ENCODE measurements at places on chromosomes 2 and 18.

GRCh38 chr18:48843596-48843995 lies 107.2 kb downstream of the SMAD7 start:
- DNase-seq: no peak

DNA sequence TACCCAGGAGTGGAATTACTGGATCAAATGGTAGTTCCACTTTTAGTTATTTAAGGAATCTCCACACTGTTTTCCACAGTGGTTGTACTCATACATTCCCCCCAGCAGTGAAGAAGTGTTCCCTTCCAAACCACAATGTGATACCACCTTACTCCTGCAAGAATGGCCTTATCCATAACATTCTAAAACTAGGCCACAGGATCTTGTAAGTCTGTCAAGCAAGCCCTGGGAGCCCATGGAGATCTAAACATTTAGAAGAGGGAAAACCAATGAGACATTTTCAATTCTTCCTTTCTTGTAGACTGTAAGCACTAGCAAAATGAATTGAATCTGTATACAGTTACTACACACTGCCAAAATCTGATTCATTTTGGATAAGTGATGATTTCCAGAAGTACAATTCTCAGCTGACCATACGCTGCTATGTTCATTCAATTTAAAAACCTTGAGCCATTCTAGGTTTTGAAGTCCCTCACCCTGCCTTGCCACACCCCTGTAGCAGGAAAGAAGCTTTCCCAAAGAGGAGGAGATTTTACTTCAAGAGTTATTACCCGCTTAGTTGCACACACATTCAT lies 149.1 kb downstream of the SLC8A1 start:
- DNase-seq: no peak

DNA sequence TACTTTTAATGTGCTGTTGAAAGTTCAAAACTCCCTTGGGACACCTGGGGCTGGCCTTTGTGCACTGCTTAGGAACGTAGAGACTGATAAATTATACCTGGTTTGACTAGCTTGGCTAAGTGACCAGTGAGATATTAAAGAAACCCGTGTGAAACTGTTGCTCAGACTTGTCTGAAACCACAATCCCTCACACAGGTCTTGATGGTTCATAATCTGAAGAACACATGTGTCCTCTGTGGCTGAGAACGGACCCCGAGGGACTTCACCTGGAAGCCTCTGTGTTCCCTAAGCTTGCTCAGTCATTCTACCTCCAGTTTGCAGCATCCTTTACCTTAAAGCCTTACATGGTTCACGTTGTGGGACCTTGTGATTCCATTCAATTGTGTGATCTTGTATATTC lies 218.8 kb downstream of the CBLN2 start:
- DNase-seq: no peak

- no peak for DNase-seq
Measured at GRCh38 chr2:95301876-95302641, 4.9 kb downstream of the KCNIP3 start.

DNA sequence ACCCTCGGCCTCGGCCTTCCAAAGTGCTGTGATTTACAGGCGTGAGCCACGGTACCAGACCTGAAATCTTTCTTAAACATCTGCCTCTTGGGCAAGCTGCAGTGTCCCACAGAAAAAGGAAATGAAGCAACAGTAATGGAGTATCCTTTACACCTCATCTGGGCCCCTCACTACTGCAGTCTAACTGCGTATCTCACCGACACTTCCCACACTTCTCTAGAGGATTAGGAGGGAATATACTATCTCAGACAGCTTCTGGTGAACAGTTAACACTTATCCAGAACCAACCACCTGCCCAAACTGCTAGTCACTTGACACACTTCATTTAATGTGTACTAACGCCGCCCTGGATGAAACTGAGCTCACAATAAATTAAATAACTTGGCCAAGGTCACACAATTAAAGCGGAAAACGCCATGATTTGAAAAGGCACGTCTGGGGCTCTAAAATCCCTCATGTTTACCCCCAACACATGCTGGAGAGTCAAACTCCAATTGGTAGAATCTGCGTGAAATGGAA lies 993 bp downstream of the COX7A2L start:
- DNase-seq: no peak

DNA sequence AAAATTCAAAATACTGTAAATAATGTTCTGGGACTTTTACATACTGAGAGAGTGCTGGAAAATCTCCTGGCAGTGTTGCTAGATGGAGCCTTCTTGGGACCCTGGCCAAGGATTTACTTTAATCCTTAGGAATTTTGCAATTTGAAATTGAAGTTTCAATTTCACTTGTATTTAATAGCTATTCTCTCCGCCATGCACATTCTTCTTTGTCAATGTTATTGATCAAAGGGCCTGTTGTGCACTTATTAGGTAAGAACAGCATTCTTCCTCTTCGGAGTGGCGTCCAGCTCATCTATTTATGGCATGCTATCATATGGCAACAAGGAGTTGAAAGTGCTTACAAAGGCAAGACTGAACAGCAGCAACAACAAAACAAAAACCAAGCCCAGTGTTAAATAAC lies 40.1 kb upstream of the SOS1 start:
- DNase-seq: no peak

DNA sequence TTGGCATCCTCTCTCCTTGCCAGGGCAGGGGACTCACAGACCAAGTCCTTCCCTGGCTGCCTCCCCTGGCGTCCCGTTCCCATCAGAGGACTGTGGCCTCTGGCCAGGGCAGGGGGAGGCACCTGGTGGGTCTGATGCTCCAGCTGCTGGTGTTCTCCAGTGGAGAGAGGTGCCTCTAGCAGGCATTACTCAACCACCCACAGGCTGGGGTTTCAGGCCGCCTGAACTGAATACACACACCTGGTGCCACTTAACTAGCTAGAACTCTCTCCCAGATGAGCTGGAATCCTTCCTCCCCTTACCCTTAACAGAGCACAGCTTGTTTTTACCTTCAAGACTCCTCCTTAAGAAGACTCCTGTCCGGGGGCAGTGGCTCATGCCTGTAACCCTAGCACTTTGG lies 37.7 kb upstream of the CNGA3 start:
- no peak for DNase-seq

DNA sequence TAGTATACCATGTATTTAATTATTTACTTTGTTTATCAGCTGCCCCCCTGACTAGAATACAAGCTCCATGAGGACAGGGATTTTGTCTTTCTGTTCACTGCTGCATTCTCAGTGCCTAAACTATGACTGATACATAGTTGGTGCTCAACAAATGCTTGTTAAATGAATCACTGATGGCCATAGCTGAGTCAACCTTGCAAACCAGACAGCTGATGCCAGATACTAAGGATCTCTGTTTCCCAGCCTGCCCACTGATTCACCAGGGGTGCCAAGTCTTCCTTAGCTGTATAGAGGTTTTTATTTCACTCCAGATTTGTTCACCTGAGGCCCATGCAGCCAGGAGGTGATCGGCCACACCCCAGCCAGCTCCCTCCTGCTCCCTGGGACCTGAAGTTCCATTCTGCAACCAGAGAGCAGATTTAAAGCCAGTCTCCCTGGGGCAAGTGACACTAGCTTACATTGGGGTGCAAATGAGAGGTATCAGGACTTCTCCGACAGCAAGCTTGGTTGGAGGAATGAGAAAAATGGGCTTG lies 92.2 kb downstream of the C1QL2 start:
- no peak for DNase-seq

- no peak for DNase-seq
Measured at GRCh38 chr18:49548229-49548636, 13.6 kb upstream of the LIPG start.

DNA sequence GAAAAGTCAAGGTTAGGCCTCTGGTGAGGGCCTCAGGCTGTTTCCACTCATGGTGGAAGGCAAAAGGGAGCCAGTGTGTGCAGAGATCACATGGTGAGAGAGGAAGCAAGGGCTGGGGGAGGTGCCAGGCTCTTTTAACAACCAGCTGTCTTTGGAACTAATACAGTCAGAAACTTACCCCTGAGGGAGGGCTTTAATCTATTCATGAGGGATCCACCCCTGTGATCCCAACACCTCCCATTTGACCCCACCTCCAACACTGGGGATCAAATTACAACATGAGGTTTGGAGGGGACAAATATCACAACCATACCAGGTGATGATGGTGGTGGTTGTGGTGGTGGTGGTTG lies 10.9 kb downstream of the POLI start:
- no peak for DNase-seq
